Fibroblast of pulmonary artery (primary cell): ENCODE measurements at places on chromosomes 13 and 19.

- DNase-seq: no peak
Observed at GRCh38 chr13:98548230-98548629, 28.7 kb downstream of the STK24 start.

DNA sequence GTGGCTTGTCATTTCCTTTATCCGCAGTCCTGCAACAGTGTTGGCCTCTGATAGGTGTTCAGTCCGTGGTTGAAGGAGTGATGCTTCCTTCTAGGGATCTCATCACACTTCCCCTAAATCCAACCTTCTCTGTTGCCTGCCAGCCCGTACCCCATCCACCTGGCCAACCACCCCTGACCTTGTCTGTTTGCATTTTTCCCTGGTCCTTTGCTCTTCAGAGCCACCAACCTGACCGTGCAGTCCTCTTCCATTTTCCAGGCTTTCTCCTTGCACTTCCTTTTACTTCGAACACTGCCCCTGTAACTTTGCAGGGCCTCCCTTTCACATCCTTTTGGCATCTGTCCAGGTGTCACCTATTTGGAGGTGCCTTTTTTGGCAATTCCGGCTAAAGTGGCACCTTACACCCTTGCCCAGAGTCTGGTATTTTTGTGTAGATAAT is 696 bp downstream of the ZNF460 start:
- DNase-seq: no peak

DNA sequence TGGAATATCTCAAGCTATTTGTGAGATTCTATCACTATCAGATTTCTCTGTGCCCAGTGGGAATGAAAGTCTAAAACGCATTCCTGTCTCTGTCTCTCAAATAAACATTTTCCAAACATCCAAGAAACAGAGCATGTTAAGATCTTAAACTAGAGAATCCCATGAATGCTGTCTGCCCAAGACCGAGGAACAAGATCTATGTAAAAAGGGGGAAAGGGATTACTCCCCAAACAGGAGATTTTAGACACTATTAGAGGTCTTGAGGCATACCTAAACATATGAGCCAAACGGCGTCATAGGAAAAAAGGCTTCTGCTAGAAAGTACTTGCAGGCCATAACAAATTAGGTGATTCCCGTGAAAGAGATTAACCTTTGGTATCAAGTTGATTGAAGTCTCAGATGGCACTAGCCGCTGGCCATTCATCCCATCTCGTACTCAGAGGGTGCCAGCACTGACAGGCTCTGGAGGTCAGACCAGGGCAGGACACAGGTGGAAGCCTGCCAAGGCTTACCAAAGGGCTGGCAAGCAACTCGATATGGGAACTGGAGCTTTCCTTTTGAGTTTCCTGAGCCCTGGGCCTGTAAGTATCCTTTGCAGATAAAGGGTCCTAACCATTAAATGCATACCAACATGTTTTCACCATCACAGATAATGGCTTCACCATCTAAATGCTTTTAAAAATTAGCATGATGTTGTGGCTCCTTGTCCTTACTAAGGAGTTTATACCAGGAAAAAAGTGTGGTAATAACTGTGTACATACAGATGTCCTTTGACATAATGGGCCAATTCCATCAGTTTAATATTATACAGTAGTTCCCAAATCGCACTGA is 225.2 kb downstream of the FOXO1 start:
- peak; percentile 45 for DNase-seq

DNA sequence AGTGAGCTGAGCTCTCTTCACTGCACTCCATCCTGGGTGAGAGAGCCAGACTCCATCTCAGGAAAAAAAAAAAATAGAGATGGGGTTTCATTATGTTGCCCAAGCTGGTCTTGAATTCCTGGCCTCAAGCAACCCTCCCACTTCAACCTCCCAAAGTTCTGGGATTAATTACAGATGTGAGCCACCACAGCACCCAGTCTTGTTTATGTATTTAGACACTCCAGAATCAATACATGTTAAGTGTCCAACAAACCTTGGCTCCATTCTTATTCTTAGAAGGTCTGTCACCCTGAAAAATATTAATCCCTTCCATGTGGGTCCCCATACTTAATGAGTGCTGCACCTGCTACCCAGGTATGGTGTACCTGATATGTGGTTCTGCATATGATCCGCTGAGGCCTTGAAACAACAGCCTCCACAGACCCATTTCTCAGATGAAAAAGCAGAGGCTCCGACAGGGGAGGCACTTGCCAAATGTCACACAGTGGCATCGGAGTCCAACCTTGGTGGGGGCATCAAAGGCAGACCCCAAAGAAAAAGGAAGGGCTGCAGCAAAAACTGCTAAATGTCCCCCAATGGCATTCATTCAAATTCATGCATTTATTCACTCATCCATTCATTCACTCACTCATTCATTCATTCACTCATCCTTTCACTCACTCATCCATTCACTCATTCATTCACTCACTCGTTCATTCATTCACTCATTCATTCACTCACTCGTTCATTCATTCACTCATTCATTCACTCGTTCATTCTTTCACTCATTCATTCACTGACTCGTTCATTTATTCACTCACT is 16.7 kb downstream of the TICAM1 start:
- DNase-seq: peak; percentile 25
